AG09319 (cell line): ENCODE measurements at places on chromosomes 1 and 21.

- DNase-seq: no peak
Observed at GRCh38 chr1:106222403-106222802, 834.1 kb upstream of the PRMT6 start.

GRCh38 chr1:15543251-15543588, 16.6 kb downstream of the DNAJC16 start:
- DNase-seq: no peak

- no peak for DNase-seq
Observed at GRCh38 chr1:38834221-38834782, 25.3 kb downstream of the RRAGC start.

DNA sequence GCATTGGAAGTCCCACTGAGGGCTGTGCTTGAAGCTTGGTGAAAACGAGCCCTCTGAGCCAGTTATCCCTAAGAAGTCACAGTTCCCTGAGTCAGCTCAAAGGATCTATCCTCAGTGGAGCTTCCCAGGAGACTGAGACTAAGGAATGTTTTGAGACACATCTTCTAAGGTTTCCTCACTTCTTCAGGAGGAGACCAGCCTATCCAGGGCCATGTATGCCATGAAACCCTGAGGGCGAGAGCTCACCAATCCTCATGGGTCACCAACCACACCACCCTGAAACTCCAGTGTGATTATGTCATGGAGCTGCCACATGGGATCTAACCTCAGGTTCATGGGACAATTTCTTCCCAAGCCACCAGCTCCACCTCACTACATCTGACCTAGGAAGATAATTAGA, 7.6 kb upstream of the TIE1 start:
- DNase-seq: no peak

- no peak for DNase-seq
Observed at GRCh38 chr1:93598396-93598795, 83.2 kb downstream of the BCAR3 start.

DNA sequence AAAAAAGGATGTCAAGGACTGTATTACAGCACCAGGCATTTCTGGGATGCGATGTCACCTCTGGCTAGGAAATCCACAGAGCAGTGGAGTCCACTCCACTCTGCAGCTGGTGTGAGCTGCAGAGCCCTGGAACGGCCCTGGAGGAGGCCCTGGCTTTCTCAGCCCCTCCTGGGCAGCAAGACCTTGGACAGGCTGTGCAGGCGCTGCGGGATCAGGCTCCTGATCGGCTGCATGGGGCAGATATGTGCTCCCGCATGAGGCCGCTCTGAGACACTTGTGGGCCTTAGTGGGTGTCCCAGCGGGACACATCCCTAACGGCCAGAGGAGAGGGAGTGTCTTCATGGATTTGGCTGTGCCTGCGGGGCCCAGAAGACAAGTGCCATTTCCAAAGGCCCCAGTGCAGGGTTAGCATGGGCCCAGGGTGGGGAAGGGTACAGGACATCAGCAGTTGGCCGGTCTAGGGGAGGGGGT, 6.2 kb downstream of the DNMT3L start:
- no peak for DNase-seq

DNA sequence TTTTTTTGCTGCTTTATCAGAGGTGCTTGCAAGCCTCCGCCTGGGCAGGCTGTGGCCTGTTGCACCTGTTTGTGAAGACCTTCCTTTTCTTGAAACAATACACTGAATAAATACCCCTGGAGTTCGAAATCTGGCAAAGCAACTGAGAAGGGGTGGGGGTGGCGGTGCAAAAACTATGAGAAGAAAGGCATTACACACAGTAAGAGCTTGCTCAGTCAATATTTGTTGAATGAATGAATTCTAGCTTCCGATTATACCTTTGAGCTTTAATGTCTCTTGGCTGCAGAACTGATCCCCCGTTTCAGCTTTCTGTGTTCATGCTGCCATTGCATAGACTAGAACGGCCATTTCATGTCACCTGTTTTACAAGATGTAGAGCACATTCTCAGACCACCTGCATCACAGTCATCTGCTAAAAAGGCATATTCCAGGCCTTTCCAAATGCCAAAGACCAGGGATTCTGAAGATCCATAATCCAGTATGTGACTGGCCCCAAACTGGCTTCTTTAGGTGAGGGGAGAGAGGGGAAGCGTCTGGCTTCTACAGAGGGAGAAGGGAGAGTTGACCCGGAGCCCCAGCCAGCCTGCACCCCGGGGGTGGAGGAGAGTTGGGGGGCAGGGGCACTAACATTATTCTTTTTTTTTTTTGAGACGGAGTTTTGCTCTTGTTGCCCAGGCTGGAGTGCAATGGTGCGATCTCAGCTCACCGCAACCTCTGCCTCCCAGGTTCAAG, 111.5 kb downstream of the ETS2 start:
- DNase-seq: no peak

DNA sequence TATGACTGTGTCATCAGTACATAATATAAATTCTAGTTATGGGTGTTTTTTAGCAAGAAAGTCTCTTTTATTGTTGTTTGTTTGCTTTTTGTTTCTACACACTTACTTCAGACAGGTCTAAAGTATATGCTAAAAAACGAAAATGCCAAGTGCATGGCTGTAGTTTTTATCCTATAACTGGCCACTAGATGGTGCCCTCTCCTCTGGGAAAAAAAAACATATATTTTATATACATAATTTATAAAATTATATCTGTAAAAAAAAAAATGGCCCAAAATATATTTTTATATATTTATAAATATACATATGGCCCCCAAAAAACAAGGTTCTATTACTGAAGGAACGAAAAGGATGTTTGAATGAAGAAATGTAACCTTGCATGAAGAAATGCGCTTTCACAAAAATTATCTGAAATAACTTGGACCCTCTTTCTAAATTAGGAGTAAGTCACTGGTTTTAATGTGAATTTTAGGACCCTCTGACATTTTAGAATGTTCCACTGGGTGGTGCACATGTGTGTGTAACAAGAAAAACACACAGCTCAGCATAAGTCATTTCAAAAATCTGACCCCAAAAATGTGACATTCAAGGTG, 93.5 kb downstream of the TTLL7 start:
- DNase-seq: no peak

- DNase-seq: peak; percentile 15
Observed at GRCh38 chr1:227234998-227235405, 83.3 kb downstream of the CDC42BPA start.

DNA sequence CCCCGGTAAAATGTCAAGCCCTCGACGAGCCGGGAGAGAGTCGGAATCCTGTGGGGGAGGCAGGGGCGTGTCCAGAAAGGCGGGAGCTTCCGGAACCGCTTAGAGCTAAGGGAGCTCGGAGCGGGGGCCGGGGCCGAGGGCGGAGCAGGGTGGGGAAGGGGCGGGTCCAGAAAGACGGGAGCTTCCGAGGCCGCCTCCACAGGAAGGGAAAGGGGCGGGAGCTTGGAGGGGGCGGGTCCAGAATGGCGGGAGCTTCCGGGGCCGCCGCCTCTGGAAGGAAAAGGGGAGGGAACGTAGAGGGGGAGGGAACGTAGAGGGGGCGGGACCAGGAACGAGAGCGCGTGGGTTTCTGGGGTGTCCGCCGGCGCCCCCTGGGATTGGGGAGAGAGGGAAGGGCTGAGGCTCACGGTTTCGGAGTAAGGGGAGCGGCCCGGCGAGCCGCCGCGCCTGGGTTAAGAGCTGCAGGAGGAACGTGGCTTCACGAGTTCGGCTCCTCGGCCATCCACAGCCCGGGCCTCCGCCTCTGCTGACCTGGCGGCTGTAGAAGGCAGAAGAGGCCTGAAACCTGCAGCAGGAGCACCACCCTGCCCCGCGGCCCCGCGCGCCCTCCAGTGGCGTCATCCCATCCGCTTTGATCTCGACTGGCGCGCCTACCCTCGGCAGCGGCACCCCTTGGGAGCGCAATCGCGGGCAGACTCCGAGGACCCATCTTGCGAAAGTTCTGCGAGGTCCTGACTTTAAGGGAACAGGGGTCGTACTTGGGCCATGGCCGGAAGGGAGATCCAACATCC, 23.0 kb upstream of the HPDL start:
- DNase-seq: peak; percentile 96

DNA sequence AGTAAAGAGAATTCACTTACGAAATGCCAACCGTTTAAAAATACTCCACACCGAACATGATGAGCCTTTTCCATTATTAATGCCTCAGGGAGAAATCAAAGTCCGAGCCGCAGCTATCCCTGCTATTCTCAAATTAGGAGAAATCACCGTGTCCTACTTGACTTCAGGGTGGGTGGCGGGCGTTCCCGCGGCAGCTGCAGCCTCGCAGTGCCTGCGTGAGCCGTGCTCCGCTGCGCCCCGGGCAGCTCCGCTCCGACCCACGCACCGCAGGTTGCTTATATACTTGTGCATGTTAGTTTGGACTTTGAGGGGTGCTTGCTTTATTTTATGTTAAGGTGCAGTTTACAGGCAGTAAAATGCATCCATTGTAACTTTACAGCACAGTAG, 35.6 kb upstream of the PCBP3 start:
- DNase-seq: no peak

DNA sequence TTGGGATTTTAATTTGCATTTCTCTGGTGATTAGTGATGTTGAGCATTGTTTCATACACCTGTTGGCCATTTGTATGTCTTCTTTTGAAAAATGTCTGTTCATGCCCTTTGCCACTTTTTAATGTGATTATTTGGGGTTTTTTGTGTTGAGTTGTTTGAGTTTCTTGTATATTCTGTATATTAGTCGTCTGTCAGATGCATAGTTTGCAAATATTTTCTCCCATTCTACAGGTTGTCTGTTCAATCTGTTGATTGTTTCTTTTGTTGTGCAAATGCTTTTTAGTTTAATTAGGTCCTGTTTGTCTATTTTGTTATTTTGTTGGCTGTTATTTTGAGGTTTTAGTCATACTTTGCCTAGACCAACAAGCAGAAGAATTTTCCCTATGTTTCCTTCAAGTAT, 164.0 kb upstream of the CXADR start:
- no peak for DNase-seq

DNA sequence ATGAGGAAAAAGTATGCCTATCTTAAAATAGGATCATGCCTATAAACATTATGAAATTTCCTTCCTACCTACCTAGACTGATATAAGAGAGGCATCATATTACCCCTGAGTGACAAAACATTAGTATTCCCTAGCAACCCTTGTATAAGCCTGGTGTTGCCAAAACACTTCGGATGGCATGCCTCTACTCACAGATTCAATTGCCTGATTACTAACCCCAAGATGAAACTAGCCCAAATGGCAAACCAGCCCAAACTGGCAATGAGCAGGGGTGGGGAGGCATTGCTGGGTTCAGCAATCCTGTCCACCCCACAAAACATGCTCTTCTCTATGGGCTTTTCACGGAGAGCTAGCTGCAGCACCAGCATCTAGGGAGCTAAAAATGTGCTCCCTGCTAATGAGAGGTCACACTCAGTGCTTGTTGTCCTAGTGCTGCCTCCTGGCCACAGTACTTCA, 13.9 kb downstream of the PALMD start:
- DNase-seq: peak; percentile 28

DNA sequence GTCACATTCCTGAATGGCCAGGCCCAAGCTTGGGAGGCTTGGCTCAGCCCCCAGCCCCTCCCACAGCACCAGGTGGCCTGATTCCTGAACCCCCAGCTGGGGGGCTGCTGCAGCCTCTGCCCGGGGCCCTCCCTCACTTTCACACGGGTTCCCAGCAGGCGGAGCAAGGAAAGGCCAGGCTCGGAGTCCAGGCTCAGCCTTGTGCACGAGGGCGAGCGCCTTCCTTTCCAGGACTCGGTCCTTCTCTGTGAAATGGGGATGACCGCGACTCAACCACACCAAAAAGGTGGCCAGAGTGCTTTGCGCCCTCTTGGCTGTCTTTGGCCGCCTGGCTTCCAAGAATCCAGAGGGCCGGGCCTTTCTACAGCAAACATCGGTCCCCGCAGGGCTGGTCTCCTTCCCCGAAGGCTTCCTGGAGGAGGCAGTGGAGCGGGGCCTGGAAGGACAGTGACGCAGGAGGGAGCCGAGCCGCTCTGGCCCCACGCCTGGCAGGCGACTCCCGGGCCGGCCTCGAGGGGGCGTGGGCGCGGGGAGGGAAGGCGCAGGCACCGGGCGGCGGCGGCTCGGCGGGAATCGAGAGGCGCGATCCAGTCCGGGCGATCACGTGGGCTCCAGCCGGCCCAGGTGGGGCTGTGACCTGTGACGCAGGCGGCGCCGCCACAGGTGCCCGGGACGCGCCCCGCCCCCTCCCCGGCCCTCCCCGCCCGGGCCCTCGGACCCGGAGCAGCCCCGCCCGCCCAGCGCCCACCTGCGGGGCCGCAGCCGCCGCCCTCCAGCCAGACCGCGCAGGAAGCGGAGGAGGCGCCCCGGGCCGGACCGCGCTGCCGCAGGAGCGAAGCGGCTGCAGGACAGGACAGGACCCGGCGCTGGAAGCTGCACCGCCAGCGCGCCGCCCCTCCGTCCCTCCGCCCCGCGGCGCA, at the start of gene ARHGEF16:
TSS of gene ARHGEF16 (plus strand) at position 775 of the 920 bp plus-strand sequence. CDS start 8,420 bp downstream, outside the sequence.
- DNase-seq: no peak

- DNase-seq: no peak
Observed at GRCh38 chr1:47755101-47755990, 241.8 kb downstream of the TRABD2B start.

DNA sequence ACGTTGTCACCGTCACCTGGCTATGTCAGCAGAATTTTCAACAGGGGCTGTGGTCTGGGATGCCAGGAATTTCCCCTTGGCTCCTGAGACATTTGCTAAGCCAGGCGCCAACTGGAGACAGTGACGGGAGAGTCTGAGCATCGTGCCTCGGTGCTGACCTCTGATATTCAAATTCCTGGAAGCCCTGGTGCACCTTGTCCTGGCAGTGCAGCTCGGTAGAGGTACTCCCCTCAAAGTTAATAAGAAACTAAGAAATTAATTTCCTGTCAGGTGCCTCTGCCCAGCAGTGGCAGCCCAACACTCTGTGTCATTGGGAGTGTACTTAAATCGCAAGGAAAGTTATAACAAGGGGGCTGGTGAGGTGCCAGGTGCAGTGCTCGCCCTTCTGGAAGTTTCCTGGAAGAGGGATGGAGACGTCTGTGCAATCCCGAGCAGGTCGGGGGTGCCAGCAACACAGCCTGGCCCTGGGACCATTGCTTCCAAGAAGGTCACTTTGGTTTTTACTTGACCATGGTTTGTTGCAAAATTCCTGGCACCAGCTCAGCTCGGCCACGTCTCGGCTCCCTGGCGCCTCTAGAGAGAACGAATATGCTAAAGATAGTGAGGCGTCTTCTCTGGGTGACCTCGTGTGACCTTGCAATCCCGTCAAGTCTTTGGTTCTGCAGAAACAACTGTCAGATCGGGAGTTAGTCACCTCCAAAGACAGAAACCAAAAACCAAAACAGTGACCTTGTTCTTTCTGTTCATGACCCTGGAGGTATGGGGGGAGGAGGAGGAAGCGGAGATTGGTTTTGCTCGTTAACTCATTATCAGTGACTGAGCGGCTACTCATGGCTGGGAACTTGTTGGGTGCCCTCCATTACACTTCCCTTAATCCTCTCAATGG, 149.5 kb upstream of the VAMP3 start:
- DNase-seq: no peak

GRCh38 chr21:40688106-40688864, 158.7 kb downstream of the DSCAM start:
- no peak for DNase-seq

GRCh38 chr1:218810306-218810705, 363.4 kb upstream of the LYPLAL1 start:
- DNase-seq: no peak

GRCh38 chr1:212234431-212235395, 50.5 kb upstream of the PPP2R5A start:
- peak; percentile 79 for DNase-seq
